ENCODE measurements at places on chromosomes 7 and 10. TPM values are rescaled to one million over a fixed set of nuclear protein-coding genes. Genes with fewer than 3 reads are reported as not detected.

Gene FAM237B
- total RNA-seq = not detected

Gene WEE2
- not detected for total RNA-seq

GRCh38 chr7:34991938-34992840, 45.1 kb downstream of the DPY19L1 start:
- no peaks in the 10 kb centered on the region for H3K36me3 ChIP-seq
- H3K27ac ChIP-seq = peak overlapping the region; percentile 76
- peak overlapping the region; percentile 43 for H3K4me3 ChIP-seq

DNA sequence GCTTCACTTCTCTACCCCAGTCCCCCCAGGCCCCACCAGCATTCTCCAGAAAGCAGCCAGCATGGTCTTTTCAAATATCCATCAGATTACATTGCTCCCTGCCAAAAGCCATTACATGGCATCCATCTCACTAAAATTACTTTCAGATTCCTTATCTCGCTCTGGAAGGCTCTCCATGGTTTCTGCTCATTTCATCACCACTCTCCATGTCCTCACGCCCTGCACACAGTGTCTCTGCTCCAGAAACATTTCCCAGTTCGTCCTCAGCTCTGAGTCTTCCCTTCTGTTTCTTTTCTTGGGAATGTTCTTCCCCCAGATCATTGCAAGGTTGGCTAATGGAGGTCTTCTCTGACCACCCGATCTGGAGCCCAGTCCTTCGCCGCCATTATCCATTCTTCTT, 499.1 kb downstream of the KCNMA1 start:
- no peak overlapping the region for H3K4me3 ChIP-seq
- H3K4me1 ChIP-seq = no peaks in the 10 kb centered on the region
- H3K27me3 ChIP-seq = no peaks in the 10 kb centered on the region
- no peak overlapping the region for H3K27ac ChIP-seq
- DNase-seq = no peak
- no peaks in the 10 kb centered on the region for H3K36me3 ChIP-seq
